Muscle of arm (tissue), 14 donors: ENCODE measurements at places on chromosomes 6 and 20.

DNA sequence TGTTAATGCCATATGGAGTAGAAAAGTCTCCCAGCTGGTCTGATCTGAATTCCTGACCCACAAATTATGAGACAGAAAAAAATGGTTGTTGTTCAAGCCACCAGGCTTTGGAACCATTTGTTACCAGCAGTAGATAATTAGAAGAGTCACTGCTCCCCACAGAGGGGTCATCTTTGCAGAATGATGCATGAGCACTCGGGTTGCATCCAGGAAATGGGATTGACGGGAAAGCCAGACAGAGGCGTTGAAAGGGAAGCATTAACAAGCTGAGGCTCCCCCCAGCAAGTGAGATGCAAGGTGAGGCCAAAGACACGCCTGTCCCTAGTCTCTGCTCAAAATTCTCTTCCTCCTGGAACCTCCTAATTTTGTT lies 182.5 kb downstream of the SYNDIG1 start:
- DNase-seq = no peak

GRCh38 chr6:100260584-100260983 lies 204.1 kb downstream of the SIM1 start:
- DNase-seq = no peak

DNA sequence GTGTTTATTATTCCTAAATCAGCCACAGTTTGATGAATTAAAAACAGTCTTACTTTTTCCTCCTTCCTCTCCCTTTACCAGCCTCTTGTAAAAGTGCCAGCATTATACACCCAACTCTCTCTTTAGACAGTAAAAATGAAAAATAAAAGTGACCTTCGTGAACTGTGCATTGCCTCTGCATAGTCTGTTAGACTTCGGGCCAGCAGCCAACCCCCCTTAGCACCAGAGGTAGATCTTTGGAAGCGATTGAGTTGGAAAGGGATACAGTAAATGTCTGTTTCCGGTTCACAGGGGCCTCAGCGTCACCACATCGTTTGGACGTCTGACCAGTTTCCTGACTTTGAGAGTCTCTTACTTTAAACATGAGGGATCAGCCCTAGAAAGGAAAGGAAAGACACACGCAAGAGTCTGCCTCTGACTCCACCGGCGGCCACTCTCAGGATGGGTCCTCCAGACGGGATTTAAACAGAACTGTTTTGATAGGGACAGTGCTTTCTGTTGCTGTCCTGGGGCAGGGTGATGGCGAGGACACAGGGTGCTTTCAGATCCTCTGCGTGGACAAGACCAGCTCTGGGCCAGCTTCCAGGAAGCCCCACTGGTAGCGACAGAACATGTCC lies 206.6 kb upstream of the PREP start:
- DNase-seq = no peak

DNA sequence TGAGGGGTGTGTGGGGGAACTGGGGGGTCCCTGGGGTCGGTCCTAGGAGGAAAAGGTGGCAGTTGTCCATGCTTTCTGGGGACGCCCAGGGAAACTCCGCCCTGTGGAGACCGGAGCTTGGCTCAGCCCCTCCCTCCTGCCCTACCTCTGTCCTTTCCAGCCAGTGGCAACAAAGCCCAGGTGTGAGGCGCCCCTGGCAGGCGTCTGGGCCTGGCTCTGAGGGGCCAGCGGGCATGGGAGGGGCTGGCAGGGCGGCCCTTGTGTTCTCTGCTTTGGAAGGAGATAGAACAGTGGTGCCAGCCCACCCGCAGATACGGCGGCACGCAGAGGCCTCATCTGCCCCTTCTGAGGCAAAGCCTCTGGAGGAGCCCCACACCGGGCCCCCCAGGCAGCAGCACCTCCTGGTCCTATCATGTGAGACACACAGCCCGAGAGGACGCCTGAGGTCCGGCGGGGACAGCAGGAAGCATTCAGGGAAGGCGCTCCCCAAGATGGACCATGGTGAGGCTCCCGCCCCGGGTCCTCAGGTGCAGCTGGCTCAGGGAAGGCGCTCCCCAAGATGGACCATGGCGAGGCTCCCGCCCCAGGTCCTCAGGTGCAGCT lies 47.9 kb downstream of the YTHDF1 start:
- DNase-seq = no peak

GRCh38 chr6:144793744-144794143 lies 508.6 kb downstream of the UTRN start:
- peak; percentile 7 for DNase-seq

- no peak for DNase-seq
Observed at GRCh38 chr20:38764567-38765318, 16.5 kb downstream of the ACTR5 start.
